ENCODE measurements at places on chromosomes 7 and 10.

DNA sequence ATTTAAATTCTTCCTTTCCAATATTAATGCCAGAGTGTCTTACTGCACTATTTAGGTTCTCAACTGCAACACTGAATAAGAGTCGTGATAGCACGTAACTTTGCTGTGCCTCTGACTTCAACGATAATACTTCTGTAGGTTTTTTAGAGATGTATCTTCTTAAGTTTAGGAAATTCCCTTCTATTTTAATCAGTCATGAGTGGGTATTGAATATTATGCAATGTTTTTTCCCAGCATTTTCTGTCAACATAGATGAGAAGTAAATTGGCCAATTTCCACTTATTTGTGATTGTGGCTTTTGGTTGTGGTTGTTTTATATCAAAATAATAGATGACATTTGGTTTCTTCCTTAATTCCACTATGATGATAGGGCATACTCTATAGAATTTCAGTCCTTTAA lies 6.7 kb upstream of the STK17A start:
- no peak for DNase-seq

- peak; percentile 68 for DNase-seq
Measured at GRCh38 chr10:27369880-27370279, 129.3 kb upstream of the ACBD5 start.

DNA sequence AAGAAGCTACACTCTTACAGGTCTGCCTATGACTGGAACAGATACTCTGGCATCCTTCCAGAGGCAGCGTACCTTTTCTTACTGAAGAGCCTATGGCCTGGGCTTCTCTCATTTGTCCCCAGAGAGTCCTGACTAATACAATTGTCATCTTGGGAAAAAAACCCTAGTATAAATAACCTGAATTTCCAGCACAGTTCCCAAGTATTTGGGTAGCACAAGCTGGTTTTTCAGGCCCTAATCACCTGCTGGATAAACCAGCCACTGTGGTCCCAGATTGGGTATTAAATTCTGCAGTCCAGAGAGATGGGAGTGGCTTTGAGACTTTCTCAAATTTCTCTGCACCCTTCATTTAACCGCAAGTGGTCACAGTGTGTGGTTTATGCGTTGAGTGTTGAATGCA lies 186.8 kb upstream of the NEBL start:
- no peak for DNase-seq

DNA sequence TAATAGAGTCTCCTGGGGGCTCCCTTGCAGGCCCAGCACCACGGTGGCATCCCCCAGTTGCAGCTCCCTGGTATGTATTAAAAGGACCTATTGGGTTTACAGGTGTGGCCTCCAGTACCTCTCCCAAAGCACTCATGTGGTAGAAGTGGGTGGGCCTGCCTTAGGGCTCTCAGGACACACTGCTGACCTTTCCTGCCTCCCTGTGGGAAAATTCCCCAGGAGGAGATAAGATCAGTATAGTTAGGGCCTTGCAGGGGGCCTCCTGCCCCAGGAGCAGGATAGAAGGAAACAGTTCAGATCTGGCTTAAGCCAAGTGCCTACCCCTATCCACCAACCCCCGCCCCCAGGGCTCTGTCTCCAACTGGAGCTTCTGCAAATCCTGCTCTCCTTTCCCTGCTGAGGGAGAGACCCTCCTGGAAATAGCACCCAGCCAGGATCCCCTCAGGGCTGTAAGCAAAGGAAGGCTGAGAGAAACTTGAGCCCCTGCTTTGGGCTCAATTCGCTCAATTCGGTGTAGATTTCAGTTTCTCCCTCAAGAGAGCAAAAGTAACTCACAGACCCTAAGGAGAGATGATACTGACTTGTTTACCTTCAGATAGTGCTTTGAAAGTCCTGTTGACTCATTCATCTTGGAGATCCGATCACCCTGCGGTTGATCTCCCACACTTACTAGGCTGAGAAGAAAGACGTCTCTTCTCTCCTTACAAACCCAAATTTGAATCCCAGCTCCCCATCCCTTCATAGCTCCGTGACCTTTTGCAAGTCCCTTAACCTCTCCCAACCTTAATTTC lies 130.6 kb downstream of the WDR11 start:
- no peak for DNase-seq

DNA sequence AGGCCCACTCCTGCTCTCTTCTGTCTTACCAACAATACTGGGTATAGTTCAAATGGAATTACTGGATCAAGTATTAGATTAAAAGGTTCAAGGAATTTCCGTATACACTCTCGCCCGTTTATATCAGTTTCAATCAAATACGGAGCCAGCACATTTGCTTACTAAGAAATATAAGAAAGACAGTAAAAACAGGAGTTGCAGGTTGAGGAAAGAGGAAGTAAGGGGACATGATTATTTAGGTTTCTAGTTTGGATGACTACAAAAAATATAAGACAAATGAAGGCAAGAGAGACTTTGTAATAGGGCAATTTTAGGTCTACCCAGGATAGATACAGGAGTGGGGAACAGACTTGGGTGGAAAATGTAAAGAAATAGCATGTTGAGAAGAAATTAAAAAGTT lies 109.9 kb upstream of the ABI1 start:
- DNase-seq = no peak

GRCh38 chr7:12111422-12112405 lies 99.4 kb upstream of the TMEM106B start:
- no peak for DNase-seq

- no peak for DNase-seq
Measured at GRCh38 chr10:98195120-98195519, 60.7 kb downstream of the R3HCC1L start.

- no peak for DNase-seq
Measured at GRCh38 chr10:52249850-52250395, 64.2 kb upstream of the DKK1 start.

GRCh38 chr10:72334825-72335393 lies 19.8 kb downstream of the DNAJB12 start:
- DNase-seq = peak; percentile 86

DNA sequence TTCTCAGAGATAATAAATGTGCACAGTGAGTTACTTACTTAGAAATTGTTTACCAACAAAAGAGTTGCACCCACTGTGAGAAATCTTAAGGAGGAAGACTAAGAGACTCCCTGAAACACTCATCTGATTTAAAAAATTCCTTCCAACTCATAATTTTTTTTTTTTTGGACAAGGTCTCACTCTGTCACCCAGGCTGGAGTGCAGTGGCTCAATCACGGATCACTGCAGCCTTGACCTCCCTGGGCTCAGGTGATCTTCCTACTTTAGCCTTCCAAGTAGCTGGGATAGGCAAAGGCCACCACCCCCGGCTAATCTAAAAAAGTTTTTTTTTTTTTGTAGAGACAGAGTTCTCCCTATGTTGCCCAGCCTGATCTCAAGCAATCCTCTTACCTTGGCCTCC lies 36.0 kb downstream of the MALSU1 start:
- DNase-seq = no peak

DNA sequence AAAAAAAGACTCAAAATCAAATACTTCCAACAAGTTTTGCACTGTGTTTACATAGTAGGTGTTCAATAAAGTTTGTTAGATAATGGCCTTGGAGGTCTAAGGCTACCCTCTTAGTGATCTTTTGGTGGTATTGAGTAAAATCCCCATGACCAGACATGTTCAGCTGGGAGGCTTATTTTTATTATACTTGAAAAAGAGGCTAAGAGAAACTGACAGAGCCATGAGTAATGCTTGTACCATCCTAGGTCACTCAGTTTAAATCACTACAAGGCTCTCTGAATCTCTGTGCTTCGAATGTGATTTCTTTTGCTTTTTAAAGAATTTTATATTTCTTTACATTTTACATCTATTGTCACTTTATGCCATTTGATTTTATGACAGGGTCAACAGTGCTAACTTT lies 90.5 kb downstream of the TWIST1 start:
- DNase-seq = no peak

GRCh38 chr7:36153571-36154097 lies 580 bp downstream of the EEPD1 start:
- peak; percentile 70 for DNase-seq

DNA sequence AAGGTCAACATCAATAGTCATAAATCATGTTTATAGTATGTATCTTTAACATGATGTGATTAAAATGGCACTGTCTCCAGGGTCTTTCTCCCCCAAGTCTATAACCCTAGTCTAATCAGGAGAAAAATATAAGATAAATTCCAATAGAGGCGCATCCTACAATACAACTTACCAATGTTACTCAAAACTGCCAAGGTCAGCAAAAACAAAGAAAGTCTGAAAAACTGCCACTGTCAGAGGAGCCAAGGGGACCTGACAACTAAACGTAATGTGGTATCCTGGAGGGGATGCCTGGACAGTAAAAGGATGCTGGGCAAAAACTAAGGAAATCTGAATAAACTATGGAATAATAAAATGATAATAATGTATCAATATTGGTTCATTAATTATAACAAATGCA lies 63.9 kb downstream of the TPK1 start:
- DNase-seq = no peak

DNA sequence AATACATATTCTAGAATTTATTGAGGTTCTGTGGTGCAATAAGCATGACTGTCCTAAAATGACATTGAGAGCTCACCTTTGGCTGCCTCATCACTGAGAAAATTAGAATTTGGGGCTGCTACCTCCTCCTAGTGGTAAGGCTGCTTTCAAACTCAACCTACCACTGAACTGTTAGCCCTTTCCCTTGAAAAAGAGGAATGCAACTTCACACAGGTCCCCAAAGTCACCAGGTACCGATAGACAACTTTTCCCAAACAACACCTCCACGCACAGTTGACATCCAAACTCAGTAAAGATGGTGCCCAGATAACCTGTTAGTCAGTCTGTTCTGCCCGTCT lies 75.9 kb upstream of the SCIN start:
- no peak for DNase-seq

- no peak for DNase-seq
Measured at GRCh38 chr10:76329891-76330575, 898.6 kb downstream of the LRMDA start.

- DNase-seq = no peak
Measured at GRCh38 chr10:22999942-23000341, 72.1 kb downstream of the ARMC3 start.

- DNase-seq = no peak
Measured at GRCh38 chr7:33762911-33763306, 142.4 kb upstream of the BMPER start.

- DNase-seq = no peak
Measured at GRCh38 chr7:98135984-98136383, 29.3 kb downstream of the LMTK2 start.

DNA sequence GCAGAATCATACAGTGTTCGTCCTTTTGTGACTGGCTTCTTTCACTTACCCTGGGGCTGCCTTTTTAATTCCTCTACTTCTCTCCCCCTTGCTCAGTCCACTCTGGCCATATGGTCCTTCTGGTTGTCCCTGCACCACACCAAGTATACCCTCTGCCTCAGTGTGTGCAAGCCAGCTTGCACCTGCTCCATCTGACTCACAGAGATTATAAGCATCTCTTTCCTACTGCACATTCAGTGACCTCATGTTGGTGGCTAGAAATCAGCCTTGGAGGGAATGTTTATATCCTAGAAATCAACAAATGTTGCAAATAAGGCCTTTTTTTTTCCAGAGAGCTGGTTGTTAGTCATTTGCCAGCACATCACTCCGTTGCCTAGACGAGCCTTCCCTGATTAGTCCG lies 67.5 kb upstream of the C10orf90 start:
- DNase-seq = no peak

DNA sequence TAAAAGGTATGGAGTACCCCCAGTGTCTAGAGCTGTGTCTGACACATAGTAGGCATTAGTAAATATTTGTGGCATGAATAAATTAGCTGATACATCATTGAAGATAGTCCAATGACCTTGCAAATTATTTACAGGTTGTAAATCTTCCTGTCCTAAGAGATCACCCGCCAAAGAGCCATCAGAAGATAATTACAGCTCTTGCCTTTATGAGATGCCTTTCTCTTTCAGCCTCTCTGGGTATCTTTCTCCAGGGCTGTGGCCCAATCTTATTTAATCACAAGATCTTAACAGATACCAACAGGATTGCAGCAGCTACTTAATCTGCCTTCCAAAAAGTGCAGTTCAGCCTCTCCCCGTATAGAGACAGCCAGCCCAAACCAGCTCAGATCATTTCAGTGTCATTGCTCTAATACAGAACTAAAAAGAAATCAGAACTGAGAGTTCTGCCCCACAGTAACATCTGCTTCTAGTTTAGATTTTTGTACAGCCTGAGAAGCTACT lies 41.5 kb downstream of the MYOF start:
- DNase-seq = no peak

DNA sequence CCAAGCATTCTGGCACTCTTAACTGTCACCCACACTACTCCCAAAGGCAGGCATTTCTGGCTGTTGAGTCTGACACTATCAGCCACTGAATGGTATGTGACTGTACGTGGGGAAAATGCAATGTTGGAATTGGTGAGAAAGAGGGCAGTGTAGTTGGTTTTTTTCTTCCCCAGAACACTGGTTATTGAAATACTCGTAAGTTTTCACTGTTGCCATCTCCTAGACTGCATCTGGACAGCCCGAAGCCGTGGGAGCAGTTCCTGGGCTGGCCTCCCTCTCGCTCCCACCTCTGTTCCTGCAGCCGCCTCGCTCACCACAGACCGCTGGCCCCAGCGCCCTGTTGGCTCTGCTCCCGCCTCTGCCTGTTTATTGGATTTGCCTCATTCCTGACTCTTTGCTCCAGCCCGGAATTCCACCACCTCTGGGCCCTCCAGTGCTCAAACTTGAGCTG lies 5.7 kb downstream of the PLCE1 start:
- DNase-seq = no peak

- DNase-seq = no peak
Measured at GRCh38 chr7:71886046-71886445, 526.1 kb downstream of the CALN1 start.

- no peak for DNase-seq
Measured at GRCh38 chr7:71442492-71443190, 310.7 kb downstream of the GALNT17 start.

DNA sequence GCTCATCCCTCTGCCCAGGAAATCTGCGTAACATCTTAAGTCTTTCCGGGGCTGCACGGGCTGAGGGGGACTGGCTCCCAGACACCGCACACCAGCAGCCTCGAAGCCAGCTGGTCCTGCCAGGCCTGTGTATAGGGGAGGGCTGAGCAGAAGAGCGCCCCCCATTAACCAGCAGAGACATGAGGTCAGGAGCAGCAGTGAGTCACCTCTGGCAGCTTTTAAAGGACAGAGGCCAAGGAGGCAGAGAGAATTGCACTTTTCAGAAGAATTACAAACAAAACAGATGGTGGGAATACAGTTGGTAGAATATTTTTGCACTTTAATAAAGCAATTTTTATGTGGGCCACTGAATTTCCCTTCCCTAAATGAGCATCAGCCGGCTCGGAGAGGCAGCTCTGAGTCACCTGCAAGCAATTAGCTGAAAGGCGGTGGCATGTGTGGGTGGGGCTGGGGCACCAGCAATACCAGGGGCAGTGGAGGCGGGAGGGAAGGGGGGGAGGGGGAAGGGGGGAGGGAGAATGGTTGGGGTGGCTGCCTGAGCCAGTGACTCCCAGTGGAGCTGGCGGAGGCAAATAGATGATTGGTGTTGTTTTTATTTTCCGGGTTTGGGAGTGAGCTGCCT lies 39.1 kb downstream of the GOLGA7B start:
- DNase-seq = no peak

GRCh38 chr7:129334473-129334872 lies 99.8 kb upstream of the STRIP2 start:
- no peak for DNase-seq

DNA sequence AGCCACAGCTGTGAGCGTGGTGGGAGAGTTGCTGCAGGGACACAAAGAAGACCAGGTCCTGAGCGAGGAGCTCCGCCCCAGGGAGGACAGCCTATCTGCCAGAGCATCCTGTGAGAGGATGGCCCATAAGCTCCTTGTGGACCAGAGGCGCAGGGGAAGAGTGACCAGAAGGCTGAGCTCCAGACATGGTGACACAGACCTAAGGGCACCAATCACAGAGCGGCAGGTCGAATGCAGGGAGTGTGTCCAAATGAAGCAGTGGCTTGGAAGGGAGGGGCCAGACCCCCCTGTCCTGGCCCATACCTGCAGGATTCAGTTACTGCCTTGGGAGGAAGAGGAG lies 135.8 kb upstream of the TMEM72 start:
- no peak for DNase-seq
